Activated naive CD4-positive, alpha-beta T cell treated with anti-CD3 and anti-CD28 coated beads for 36 hours (primary cell): ENCODE measurements at places on chromosomes 11 and 22.
A peak's percentile ranks its signal among the peaks of the same experiment; 100 is the strongest.

- no peak for DNase-seq
Observed at GRCh38 chr11:46600194-46600960, 6.6 kb upstream of the AMBRA1 start.

- DNase-seq: no peak
Observed at GRCh38 chr11:119816660-119817059, 87.7 kb upstream of the NECTIN1 start.

- DNase-seq: no peak
Observed at GRCh38 chr11:70654016-70654415, 255.7 kb downstream of the CTTN start.

- DNase-seq: no peak
Observed at GRCh38 chr11:35427071-35427470, 7.7 kb upstream of the SLC1A2 start.

- DNase-seq: no peak
Observed at GRCh38 chr11:78138291-78138690, 1.1 kb downstream of the ALG8 start.

- DNase-seq: no peak
Observed at GRCh38 chr11:121547574-121547973, 94.8 kb upstream of the SORL1-AS1 start.

- DNase-seq: no peak
Observed at GRCh38 chr22:17563936-17564391, 666 bp downstream of the SLC25A18 start.

DNA sequence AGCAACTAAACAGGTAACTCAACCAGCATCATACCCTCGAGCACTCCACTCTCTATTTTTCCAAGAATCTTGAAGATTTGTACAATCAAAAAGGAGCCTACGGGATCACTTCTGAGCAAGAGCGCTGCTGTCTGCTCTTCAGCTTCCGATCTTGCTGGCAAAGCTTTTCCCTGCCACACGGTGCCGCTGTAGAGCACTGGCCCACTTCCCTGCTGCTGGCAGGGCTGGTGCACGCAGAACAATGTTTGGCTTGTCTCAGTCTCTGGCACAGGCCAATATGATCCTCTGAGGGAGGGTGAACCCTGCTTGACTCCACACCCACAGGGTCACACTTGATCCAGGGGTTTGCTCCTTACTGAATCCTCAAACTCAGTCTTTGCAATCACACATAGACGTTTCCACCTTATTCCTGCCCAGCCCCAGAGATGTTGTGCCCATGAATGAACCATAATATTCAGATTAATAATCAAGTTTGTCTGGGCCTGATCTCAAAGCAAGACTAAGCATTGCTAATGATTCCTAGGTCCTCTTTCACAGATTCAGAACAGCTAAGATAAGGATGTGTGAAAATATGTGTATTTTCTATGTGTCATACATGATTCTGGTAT is 536.6 kb downstream of the SOX6 start:
- peak; percentile 46 for DNase-seq

DNA sequence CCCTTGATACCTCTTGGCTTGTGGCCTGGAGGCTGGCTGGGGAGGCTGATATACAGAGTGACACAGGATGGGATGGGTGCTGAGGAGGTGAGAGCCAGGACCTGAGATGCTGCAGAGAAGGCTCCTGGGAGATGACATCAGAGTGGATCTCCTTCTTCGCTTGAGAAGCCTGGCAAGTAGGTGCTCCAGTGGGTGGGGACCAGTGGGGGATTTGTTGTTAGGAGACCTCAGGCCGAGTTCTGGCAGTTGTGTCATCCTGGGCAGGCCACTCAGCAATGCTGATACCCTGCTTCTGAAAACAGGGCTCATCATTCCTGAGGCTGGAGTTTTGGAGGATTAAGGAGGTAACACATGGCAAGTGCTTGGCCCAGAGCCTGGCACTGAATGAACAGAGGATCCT is 1.9 kb upstream of the NDUFV1 start:
- no peak for DNase-seq

DNA sequence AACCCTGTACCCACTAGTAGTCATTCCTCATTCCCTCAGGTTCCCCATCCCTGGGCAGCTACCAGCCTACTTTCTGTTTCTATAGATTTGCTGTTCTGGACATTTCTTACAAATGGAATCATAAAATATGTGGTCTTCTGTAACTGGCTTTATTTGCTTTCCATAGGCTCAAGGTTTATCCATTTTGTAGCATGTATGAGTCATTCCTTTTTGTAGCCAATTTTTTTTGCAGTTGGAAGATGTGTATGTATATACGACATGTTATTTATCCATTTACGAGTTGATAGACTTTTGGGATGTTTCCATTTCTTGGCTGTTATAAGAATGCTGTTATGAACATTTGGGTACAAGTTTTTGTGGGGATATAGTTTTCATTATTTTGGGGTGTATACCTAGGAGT is 130.6 kb downstream of the WNT11 start:
- no peak for DNase-seq

GRCh38 chr11:16846305-16846704 is 107.9 kb downstream of the C11orf58 start:
- DNase-seq: no peak

GRCh38 chr22:28799606-28800307 is 612 bp downstream of the XBP1 start:
- peak; percentile 38 for DNase-seq

DNA sequence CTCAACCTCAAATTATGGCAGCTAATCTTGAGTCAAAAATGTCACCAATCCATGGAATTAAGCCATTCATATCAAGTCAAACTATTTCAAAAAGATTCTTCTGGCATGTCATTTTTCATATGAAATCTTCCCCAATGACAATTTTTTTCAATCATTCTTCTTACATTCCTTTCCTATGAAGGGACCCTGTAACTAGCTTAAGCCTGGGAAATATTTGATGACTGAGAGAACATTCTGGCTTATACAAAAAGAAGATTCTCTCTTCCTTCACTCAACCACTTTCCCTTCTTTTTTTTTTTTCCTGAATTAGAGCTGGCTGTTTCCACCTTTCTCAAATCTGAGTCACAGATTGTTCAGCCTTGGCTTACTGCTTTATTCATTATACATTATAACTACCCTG is 903.7 kb downstream of the FAM181B start:
- DNase-seq: no peak

DNA sequence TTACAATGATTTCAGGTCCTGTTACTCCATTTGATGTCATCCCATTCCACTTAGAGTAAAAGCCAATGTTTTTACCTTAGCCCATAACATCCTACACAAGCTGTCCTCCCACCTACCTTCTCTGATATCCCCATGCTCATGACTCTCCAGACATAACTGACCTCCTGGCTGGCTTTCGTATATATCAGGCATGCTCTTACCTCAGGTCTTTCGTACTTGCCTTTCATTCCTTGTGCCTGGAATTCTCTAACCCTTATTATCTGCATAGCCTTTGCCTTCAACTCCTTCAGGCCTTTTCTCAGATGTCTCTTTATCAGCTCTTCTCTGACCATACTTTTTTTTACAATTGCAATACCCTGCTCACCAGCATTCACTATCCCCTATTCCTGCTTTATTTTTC is 10.3 kb upstream of the CYB5R2 start:
- DNase-seq: no peak

DNA sequence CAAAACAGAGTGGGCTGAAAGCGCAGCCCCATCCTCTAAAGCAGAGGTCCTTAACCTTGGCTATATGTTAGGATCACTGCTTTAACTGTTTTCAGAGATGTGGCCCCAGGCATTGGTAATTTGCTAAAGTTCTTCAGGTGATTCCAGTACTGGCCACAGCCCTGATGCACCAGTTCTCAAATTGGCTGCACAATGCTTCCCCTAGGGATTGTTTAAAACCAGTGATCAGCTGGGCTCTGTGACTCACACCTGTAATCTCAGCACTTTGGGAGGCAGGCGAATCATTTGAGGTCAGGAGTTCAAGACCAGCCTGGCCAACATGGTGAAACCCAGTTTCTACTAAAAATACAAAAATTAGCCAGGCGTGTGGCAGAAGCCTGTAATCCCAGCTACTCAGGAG is 8.4 kb upstream of the IRAG1 start:
- DNase-seq: no peak

GRCh38 chr11:95256321-95256779 is 25.3 kb upstream of the SESN3 start:
- no peak for DNase-seq

DNA sequence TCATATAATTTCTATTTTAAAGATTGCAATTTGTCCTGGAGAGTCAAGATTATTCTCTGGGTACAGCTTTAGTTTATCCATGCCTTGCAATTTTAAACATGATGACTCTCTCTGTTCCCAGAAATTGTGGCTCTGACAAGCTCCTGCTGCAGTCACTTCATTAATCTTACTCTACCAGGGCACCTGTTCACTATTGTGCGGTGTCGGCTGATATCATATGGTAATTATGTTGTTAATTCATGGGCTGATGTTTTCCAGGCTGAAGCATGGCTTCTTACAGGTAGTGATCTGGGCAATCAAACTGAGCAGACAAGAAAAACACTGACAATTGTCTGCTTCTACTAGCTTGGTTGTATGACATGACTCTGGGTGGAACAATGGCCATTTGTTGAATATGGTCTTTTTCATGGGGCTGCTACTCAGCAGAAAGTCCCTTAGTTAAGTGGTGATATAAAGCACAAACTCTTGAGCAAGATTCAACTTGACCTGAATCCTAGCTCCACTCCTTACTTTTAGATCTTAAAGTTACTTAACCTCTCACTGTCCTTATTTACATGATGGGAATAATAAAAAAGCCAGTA is 230.7 kb downstream of the FAT3 start:
- DNase-seq: no peak

GRCh38 chr11:33135216-33135615 is 26.1 kb downstream of the CSTF3 start:
- DNase-seq: no peak

- DNase-seq: no peak
Observed at GRCh38 chr11:16117989-16118756, 238.2 kb downstream of the SOX6 start.

- no peak for DNase-seq
Observed at GRCh38 chr11:46390331-46391171, 1.0 kb downstream of the CHRM4 start.

- peak; percentile 75 for DNase-seq
Observed at GRCh38 chr22:49929211-49929979, 11.0 kb downstream of the CRELD2 start.

DNA sequence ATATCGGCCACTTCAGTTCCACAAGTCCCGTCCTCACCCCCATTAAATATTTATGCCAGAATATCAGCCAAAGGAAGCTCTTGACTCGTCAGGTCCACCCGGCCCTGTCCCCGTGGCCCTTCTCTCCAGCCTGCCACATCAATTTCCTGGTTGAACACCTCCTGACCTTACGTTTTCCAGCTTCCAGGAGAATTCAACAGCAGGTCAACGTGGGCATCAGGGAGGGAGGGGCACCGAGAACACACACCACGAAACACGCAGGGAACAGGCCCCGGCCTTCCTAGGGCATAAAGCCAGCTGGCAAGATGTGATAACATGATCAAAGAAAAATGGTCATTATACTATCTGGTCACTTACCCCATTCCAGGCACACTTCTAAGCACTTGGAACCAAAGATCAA is 15.3 kb downstream of the SULT4A1 start:
- DNase-seq: no peak

- no peak for DNase-seq
Observed at GRCh38 chr11:122024278-122024677, 91.7 kb downstream of the BLID start.

- DNase-seq: no peak
Observed at GRCh38 chr22:43736651-43737050, 75.5 kb downstream of the EFCAB6 start.

DNA sequence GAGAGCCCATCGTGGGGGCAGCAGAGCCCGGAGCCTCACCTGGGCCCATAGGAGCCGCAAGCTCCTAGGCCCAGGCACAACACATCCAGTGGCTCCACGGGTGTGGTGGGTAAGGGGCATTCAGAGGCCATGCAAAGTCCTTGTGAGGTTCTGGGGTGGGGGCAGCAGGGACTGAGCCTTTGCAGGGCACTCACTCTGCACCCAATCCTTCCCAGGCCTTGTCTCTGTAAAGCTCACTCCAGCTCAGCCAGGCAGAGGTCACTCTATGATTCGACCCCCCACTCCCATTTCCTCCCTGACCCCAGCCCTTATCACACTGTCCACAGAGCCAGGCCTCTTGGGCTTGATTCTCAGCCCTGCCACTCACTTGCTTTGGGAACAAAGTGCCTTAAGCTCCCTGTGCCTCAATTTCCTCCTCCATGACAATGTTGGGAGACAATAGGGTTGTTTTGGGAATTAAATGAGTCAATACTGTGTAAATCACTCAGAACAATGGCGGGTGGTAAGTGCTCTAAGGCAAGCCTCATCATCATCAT is 46.6 kb downstream of the LRRC32 start:
- no peak for DNase-seq

DNA sequence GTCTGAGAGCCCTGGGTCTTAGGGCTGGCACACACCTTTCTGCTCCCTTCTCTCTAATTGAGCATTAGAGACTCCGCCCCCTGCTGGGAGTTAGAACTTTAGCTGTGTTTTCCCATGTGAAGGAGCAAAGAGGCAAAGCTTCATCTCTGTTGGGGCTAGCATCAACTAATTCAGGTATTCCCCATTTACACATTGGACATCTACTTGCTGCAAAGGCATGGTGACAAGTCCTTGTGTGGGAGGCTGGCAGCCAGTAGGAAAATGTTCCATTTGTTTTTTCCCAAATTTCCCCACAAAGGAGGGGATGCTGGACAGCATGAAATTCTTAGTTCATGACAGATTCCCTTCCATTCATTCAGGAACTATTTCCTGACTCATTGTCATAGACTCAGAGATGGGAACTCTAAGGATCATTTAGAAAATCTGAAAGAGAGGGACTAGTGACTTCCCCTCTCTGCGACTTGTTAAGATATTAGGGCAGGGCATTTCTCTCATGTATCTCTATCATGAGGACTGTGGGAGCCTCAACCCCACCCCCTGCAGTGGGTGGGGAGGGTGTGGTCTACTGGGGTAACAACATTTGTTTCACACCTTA is 3.6 kb downstream of the CD44 start:
- peak; percentile 86 for DNase-seq

GRCh38 chr11:131763193-131763890 is 392.9 kb downstream of the NTM start:
- no peak for DNase-seq

DNA sequence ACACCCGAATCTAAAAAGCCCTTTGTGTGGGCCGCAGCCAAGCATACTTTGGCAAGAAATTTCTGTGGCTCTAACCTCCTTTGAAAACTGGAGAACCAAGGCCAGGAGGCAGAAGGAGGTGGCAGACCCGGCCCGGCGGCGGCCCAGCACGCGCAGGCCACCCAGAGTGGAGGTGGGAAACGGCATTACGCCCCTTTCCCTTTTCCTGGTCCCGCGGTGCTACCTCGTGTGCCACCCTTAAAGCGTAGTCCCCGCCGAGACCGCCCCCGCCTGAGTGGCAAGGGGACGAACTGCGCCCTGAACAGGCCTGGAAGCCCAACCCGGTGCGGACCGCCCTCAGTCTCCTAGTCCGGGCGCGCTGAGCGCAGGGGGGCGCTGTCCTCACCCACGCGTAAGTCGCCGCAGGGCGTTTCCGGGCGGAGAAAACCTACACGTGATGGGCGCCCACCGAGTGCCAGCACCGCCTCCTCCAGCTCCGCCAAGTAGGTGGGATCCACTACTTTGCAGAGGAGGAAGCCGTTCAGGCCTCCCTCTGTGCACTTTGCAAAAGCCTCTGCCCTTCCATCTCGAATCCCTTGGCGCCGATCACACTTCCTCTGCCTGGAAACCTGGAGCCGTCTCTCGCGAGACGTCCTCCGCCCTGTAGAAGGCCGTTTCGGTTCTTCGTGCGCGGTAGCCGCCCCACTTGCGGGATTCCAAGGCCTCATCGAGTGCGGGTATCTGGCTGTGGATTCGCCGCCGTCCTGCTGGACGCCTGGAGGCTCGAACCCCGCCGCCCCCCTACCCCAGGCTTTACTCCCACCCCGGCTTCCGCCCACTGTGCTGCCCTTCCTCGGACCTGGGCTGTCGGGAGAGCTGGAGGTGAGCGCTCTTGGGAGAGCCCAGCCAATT is at the start of gene ACCS:
ACCS (plus strand) TSS at position 430 of the 891 bp plus-strand sequence. CDS start 1,358 bp downstream, outside the sequence.
- peak; percentile 92 for DNase-seq
